Activated CD8-positive, alpha-beta memory T cell treated with anti-CD3 and anti-CD28 coated beads for 48 hours (primary cell): ENCODE measurements at places on chromosomes 13 and 19.

GRCh38 chr13:73222627-73223305 lies 164.0 kb downstream of the KLF5 start:
- DNase-seq: no peak

DNA sequence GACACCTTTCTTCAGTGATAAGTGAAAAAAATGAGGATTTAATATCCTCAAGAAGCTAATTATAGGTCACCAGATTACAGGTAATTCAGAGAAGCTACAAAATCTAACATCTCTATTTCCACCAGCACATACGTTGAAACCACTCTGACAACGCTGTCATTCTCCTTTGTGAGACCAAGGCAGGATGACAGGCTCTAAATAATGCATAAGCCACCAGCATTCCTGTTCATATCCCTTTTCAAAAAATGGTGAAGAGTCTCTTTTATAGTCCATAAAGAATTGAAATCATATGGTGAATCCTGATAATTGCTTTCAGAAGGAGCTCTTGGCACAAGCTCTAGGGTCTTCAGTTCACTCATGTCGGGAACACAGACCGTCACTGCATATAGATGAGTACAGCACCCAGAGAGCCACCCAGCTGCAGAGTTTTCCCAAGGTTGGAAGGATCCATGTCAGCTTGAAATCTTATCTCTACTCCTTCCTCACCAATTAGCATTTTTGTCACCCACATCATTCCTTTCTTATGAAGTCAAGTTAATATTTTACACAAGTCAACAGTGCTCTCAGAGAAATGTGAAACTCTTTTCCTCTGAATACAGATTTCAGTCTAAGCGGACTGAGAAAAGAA lies 431.4 kb downstream of the TBC1D4 start:
- DNase-seq: no peak

DNA sequence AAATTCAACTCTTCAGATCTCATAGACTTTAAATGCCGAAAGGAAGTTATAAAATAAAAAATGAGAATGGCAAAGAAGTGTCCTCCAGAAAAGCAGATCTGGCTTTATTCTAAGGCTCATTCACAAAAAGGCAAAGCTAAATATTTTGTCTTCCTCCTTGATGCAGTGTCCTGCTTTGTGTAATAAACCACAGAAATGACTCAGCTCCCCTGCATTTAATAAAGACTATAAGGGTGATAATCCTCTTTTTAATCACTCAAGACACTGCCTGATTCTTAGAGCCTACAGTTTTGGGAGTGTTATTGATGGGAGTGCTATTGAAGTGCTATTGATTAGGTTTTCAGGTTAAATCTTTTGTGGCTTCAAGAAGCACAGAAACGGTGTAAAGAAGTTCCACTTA lies 482.0 kb downstream of the PCDH20 start:
- DNase-seq: no peak

- DNase-seq: no peak
Measured at GRCh38 chr19:12936582-12936981, 1.8 kb upstream of the CALR start.
